Neural progenitor cell (in vitro differentiated cells): ENCODE measurements at places on chromosomes 7 and 10.

GRCh38 chr10:13701157-13701919 is 114.6 kb downstream of the PRPF18 start:
- H3K27me3 ChIP-seq, result no peaks in the 10 kb centered on the region
- no peak overlapping the region for H3K4me3 ChIP-seq
- H3K36me3 ChIP-seq, result no peaks in the 10 kb centered on the region

DNA sequence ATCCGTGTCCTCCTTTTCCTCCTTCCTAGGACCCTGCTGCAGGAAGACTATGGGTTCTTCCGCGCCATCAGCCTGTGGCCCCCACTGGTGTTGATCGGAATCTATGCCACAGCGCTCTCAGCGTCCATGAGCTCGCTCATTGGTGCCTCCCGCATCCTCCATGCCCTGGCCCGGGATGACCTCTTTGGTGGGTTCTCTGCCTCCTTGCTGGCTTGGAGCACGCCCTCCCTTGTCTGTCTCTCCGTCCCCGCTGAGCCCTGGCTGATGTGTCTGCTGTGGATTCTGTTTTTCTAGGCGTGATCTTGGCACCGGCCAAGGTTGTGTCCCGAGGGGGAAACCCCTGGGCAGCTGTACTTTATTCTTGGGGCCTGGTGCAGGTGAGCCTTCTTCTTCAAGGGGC is 7.3 kb upstream of the TRIP6 start:
- no peaks in the 10 kb centered on the region for H3K27me3 ChIP-seq
- H3K4me1 ChIP-seq, result peaks cover 4% of the 10 kb centered on the region
- H3K4me3 ChIP-seq, result no peak overlapping the region
- H3K27ac ChIP-seq, result no peak overlapping the region
- H3K36me3 ChIP-seq, result no peaks in the 10 kb centered on the region
- no peak for DNase-seq

DNA sequence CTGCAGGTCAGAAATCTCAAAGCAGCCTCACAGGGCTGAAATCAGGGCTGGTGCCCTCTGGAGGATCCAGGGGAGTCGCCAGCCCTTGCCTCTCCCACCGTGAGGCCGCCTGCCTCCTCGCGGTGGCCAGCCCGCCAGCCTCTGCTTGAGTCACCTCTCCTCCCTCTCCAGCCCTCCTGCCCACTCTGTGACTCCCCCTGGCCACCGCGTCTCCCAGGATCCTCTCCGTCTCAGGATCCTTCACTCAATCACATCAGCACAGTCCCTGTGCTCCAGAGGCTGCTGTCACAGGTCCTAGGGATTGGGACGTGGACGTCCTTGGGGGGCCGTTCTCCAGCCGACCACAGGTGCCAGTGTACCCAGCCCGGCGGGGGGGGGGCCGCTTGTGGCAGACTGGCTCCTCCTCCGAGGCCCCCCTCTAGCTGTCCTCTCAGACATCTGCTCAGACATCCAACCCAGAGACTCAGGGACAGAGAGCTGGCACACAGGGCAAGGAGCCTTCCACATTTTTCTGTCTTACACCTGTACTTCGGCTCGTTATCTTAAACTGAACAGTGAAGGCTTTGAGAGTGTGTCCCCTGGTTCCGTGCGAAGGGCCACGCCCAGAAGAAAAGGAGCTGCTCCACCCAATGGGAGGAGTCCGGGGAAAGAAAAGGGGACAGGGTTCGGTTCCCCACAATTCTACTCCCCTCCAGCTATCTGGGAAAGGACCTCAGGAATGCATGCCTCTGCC is 9.4 kb upstream of the PPP2R2D start:
- no peaks in the 10 kb centered on the region for H3K4me1 ChIP-seq
- no peak overlapping the region for H3K27ac ChIP-seq
- H3K4me3 ChIP-seq, result no peak overlapping the region
- no peaks in the 10 kb centered on the region for H3K36me3 ChIP-seq
- H3K27me3 ChIP-seq, result no peaks in the 10 kb centered on the region

DNA sequence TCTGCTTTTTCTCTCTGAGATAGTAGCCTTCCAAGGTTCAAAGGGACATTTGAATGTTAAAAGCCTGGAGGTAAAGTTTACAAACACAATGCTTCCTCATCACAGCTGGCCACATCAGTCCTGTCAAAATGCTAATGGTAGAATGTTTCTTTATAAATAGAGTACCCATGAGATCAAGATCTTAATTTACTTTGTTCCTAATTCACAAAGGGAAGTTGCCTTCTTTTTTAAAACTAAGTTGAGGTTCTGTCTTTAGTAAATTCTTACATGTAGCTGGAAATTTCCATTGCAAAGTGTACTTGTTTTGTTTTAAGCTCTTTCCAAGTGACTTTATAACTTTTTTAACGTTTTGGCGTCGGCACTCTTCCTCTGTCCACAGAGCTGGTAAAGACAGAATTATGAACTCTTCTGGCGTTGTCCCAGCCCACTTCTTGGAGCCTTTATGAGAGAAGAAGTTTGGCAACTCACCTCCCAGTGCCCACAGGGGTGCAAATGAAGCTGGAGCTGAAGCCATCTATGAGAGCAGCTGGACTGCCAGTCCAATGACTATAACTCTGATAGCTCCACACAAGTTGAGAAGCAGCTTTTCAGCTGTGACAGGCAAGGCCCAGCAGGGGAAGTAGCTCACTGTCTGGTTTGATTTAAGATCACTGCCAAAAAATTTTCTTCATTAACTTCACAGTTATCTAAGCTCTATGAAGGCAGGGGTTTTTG is 23.3 kb downstream of the FZD1 start:
- no peaks in the 10 kb centered on the region for H3K36me3 ChIP-seq
- no peaks in the 10 kb centered on the region for H3K27me3 ChIP-seq
- no peak overlapping the region for H3K27ac ChIP-seq
- DNase-seq, result no peak
- H3K4me1 ChIP-seq, result peaks cover 28% of the 10 kb centered on the region

DNA sequence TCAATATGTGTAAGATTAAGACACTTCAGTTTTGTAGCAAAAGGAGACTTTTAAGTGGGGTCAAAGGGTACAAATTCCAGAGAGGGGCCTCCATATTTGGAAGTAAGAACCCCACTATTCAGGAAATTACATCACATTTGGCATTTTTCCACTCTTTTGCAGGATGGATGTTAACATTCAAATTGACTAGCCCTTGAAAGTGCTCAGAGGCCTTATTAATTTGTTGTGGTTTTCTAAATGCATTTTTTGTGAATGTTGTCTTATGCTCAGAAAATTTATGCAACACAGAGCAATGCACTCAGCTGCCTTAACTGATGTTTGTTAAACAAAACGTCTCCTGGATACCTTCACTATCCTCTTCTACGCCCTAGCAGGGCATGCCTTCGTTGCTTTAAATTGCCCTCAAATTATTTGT is 50.9 kb upstream of the PDLIM1 start:
- H3K27me3 ChIP-seq, result no peaks in the 10 kb centered on the region
- H3K27ac ChIP-seq, result no peak overlapping the region
- H3K4me3 ChIP-seq, result no peak overlapping the region
- no peak for DNase-seq
- H3K36me3 ChIP-seq, result no peaks in the 10 kb centered on the region
